ENCODE measurements at places on chromosomes 5 and 9. TPM values are rescaled to one million over a fixed set of nuclear protein-coding genes. Genes with fewer than 3 reads are reported as not detected.
A peak's percentile ranks its signal among the peaks of the same experiment; 100 is the strongest.

DNA sequence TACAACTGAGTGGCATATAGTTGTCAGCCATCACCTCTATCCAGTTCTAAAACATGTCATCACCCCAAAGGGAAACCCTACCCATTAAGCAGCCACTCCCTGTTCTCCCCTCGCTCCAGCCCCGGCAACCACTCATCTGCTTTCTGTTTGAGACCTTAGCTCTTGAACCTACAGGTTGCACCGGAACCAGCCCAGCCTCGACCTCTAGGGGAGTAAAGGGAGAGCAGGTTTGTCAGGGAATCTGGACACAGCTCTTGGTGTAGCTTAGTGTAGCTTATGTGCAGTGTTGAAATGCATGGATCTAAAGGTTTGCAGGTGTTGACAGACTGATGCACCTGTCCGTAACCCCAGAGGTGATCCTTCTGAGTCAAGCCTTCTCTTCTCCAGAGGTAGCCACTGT lies 30.0 kb downstream of the NEURL1B start:
- DNase-seq = no peak

GRCh38 chr5:74390822-74391221 lies 249.7 kb downstream of the ENC1 start:
- DNase-seq = no peak

DNA sequence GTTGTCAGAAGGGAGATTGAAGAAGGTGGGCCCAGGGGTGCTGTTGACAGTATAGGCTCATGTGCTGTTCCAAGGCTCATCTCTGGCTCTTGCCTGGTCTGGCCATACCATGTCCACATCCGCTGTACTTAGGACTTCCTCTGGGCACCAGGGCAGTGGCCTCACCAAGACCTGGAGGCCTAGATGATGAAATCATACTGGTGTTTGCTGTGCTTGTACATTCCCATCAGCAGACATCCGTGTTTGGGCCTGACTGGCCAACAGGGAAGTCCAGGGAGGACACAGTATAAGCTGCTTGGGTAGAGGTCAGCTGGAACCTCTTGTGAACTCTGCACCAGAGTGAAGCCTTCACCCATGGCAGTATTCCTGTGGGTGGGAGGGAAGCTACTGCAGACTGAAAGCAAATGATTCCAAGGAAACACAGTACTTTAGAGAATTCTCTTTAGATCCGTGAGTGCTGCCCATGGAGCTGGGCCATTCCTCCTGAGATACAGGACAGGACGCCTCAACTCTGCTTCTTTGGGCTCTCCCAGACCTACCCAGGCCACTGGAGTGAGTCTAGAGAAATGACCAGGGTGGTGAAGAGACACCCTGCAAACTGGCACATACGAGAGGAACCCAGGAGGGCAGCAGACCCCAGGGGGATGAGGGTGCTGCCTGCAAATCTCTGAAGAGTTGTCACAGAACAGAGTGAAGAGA lies 22.5 kb downstream of the POLR1E start:
- no peak for DNase-seq

GRCh38 chr5:62231576-62231975 lies 74.4 kb upstream of the KIF2A start:
- no peak for DNase-seq

GRCh38 chr5:98464737-98465330 lies 308.6 kb upstream of the RGMB start:
- no peak for DNase-seq

DNA sequence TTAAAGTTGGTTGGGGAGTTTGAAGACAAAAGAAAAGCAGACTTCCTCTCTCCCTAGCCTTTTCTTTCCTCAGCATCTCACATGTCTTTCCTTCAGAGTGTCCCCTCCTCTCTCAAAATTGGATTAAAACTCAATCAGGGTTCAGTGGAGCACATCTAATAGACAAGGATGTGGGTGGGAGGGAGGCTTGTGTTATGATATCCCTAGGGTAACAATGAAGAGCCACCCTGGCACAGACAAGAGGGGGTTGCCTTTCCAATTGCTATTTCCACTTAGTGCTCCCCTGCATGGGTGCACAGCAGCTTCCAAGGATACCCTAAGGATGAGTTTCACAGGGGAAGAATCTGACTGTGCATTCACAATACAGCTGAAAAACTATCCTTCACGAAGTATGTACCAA lies 585.2 kb upstream of the C9orf72 start:
- DNase-seq = no peak

GHR gene
- total RNA-seq = 3.6 TPM

- no peak for DNase-seq
Measured at GRCh38 chr9:129222819-129223218, 44.8 kb upstream of the IER5L start.

HTR1A gene
- total RNA-seq = 1.8 TPM

DNA sequence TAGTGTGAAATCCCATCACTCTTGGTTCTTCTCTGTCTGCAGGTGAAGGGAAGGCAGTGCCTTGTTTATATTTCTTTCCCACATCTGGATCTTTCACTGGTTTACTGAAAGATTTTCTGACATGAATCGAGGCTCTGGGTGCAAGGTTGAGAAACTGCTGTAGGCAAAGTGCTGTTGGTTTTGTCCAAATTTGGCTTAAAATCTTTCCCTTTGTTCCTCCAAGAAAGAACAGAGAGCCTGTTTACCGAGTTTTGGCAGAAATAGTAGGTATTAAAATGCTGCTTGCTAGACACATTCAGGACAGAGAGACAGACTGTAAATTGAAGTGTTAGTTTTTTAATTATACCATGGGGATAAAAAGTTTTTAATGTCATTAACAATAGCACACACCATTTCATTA lies 21.5 kb downstream of the SKP2 start:
- no peak for DNase-seq

DNA sequence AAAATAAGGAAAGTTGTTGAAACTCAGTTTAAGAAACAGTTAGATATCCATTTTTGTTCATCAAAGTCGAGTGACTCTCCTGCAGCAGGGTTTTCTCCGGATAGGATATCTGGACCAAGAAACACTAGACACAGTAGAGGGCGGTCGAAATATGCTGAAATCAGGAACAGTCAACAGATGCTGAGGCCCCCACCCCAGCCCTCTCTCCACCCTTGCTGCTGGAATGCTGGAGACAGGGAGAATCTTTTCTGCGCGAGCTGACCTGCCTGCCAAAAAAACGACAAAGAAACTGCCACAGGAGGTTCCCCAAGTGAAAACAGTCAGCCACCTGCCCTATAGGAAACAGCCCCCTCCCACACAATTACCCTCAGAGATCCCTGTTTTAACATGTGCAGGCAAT lies 4.3 kb upstream of the IL13 start:
- DNase-seq = no peak

MAMDC4 gene
- 10.7 TPM for total RNA-seq

DNA sequence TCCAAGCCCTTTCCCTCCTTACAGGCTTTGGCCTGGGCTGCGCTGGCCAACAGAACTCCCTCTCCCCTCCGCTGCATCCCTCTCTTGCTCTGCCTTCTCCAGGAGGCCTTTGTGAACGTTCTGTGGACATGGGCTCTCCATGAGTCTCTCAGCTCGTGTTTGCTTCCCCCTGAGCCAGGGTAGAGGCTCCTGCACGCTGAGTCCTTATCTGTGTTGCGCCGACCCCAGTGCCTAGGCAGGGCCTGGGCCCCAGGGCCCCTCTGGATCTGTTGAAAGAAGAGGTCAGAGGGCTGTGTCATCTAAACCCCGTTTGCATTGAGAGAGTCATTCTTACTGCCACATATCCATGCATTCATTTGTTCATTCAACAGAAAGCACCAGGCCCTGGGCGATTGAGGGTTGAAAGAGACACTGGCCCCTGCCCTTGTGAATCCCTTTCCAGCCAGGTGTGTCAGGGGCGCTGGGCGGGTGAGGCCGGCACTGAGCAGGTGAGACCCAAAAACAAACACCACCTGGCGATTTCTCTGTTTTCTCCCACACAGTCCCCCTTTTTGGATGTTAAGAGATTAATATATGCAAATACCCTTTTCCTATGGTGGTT lies 111.2 kb upstream of the IER5L start:
- DNase-seq = peak; percentile 37

All from ureter (tissue), 1 donor.